ENCODE measurements at places on chromosomes 3 and 15. TPM values are rescaled to one million over a fixed set of nuclear protein-coding genes. Genes with fewer than 3 reads are reported as not detected.

DNA sequence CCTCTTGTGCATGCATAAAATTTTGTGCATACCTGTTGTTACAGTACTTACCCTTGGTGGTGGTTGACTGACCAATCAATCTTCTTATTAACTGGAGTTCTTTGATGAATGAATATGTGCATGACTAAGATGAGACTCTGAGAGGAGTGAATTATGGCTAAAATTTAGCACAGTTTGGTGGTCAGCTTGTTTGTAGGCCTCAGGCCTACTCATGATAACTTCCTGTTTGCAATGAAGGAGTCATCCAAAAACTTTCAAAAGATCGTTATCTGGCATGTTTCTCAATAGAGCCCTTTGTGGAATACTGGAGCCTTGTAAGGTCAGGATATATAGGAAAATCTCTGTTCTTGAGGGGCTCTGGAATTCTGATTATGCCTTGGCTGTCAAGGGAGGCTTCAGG, 66.5 kb downstream of the LEKR1 start:
- H3K27me3 ChIP-seq, result no peaks in the 10 kb centered on the region
- no peaks in the 10 kb centered on the region for H3K4me1 ChIP-seq
- H3K36me3 ChIP-seq, result no peaks in the 10 kb centered on the region
- peak; percentile 51 for DNase-seq
- no peak overlapping the region for H3K4me3 ChIP-seq
- no peak overlapping the region for H3K27ac ChIP-seq

DUOXA2 gene
- not detected for total RNA-seq

DNA sequence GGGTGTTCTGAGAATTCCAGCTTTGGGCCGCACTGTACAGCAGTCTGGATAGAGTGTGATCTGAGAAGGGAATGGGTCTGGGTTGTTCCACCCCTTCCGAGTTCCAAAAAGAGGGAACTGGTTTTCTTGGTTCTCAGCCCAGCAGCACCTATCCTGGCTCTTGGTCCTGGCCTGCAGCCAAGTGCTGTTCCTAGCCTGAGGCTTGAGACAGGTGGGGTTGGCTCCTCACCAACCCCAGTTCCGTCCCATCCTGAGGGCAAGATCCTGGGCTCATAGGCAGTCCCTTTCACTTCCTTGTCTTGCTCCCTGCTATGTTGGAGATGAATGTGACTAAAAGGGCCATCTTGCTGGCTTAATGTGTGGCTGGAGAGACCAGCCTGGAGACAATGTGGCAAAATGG, 15.2 kb downstream of the IVD start:
- H3K27me3 ChIP-seq, result no peaks in the 10 kb centered on the region
- no peak overlapping the region for H3K27ac ChIP-seq
- no peak overlapping the region for H3K4me3 ChIP-seq
- peaks cover 14% of the 10 kb centered on the region for H3K36me3 ChIP-seq

KLHL24 gene
- 25.6 TPM for total RNA-seq

DNA sequence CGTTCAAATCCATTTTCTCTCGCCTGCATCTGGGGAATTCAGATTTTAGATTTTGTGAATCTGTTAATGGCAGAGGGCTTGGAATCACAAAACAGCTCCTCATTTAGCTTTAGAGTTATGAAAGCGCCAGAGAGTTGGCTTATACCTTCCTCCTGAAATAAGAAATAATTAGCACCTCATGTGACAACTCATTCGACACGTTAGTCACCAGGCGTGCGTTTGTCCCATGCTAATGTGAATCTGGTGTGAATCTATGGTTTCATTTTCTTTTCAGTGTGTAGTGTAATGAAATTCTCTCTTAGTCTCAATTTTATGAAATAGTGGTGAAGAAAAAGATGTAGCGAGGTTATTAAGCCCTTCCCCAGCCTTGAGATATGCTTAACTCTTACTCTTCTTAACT, 89.4 kb downstream of the EDEM1 start:
- H3K27ac ChIP-seq, result no peak overlapping the region
- no peaks in the 10 kb centered on the region for H3K27me3 ChIP-seq
- H3K4me3 ChIP-seq, result no peak overlapping the region
- no peaks in the 10 kb centered on the region for H3K36me3 ChIP-seq
- no peaks in the 10 kb centered on the region for H3K4me1 ChIP-seq
